ENCODE measurements at places on chromosomes 6 and 20.

DNA sequence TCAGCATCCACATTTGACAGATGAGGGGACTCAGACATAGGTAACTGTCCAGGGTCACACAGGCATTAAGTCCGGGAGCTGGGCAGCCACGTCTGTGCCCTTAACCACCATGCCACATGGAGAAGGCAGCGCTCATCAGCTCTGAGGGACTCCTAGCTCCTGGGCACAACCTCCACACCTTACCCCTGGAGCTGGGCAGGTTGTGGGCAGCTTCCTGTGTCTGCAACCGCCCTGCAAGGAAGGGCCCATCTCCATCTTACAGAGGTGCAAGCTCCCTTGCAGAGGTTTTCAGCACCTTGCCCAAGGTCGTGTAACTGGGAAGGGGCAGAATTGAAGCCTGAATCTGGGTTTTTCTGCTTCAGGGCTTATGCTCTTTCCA lies 7.9 kb downstream of the CCDC167 start:
- no peak for DNase-seq

GRCh38 chr6:127990074-127990473 lies 89.2 kb upstream of the THEMIS start:
- DNase-seq, result no peak

GRCh38 chr6:127446356-127446755 lies 12.8 kb downstream of the KIAA0408 start:
- no peak for DNase-seq

- DNase-seq, result no peak
These were observed 108.8 kb upstream of the FOXC1 start for GRCh38 chr6:1500913-1501312.

DNA sequence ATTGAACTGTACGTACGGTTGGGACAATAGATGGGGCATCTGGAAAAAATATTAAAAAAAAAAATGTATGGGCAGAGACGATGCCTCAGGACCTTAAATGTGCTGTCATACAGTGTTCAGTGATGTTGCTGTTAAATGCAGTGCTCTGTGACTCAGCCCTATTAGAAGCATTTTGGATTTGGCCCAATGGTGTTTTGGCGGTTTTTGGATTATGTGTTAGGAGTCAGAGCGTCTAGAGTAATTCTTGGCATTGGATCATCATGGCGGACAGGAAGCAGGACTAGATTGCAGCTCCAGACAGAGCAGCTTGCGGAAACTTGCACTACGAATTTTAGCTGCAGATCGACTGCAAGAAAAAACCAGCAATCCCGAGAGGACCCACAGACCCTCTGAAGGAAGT lies 280.0 kb downstream of the SOX4 start:
- no peak for DNase-seq

- DNase-seq, result no peak
These were observed 219.9 kb upstream of the GMDS start for GRCh38 chr6:2465336-2465735.

GRCh38 chr6:90079560-90080490 lies 185.6 kb downstream of the GJA10 start:
- DNase-seq, result no peak

DNA sequence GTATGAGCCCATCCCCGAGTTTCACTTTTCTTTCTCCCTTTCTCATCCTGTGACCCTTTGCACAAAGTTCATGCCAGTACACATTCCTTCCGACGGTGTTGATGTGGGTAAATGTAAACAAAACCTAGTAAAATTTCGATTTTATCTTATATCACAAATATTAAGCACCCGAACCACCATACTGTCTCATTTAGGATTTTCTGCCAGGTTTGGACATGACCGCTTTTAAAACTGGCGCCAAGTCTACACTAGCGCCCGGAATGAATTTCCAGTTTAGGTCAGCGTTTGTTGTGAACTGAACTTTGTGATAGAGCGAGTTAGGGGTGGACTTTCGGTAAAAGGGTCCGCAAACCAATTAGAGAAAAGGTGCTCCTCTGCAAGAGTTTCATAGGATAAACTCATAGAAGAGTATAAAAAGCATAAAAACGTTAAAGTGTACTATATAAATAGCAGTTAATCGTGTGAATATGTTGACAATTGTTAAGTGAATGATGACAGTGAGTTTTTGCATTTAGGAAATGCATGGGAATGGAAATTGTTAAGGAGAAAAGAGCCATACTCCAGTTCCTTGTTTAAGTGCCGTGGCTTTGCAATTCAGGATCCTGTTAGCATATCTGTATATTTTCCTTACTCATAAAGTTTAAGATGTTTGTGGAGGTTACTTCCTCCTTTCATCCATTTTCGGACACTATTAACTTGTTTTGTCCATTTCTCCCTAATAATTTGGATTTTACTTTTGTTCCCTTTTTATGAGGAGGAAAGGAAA lies 937 bp downstream of the AKAP7 start:
- DNase-seq, result no peak
